ENCODE measurements at places on chromosomes 2 and 18.
A peak's percentile ranks its signal among the peaks of the same experiment; 100 is the strongest.

- DNase-seq, result no peak
These were observed 447.7 kb upstream of the GYPC start for GRCh38 chr2:126208266-126208665.

GRCh38 chr2:60352491-60353405 lies 200.7 kb downstream of the BCL11A start:
- DNase-seq, result no peak

DNA sequence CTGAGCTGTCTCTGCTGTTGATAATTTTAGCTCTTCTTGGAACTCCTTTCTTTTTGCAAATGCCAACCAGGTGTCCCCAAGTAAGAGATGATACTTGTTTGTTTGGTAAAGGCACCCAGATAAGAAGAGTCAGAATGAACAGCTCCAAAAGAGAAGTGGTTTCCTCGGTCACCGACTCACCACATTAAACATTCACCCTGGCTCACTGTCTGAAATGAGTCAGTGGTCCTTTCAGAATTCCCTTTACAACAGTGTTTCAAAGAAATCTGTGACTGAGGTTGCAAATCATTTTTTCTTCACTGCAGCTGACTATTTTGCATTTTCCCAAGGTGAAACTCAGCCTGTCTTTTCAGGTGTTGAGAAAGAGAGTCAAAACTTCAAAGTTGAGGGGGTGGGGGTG lies 16.2 kb upstream of the CXCR4 start:
- DNase-seq, result peak; percentile 54

- DNase-seq, result no peak
These were observed 14.9 kb downstream of the ELMOD3 start for GRCh38 chr2:85369500-85369899.

GRCh38 chr18:62577765-62578164 lies 54.9 kb downstream of the ZCCHC2 start:
- DNase-seq, result no peak

- no peak for DNase-seq
These were observed 174.8 kb downstream of the LDLRAD4 start for GRCh38 chr18:13393338-13393737.

DNA sequence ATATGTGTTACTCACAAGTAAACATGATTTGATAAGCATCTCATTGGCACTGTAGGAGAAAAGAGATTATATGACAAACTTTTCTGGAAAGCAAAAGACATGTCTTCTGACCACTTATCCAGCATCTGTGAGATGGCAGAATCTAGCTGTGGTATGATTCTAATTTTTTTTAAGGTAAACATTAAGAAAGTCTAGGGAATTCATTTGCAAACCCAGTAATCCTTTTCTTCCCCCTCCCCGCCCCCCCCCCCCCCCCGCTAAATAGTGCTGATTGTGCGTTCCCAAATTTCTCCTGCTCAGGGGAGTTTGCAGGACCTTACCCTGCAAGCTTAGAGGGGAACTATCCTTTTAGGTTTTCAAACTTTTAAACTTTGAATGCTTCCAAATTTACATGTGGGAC lies 12.1 kb downstream of the MRPL44 start:
- DNase-seq, result no peak

- no peak for DNase-seq
These were observed 65.0 kb upstream of the BCL2L11 start for GRCh38 chr2:111055735-111056134.

DNA sequence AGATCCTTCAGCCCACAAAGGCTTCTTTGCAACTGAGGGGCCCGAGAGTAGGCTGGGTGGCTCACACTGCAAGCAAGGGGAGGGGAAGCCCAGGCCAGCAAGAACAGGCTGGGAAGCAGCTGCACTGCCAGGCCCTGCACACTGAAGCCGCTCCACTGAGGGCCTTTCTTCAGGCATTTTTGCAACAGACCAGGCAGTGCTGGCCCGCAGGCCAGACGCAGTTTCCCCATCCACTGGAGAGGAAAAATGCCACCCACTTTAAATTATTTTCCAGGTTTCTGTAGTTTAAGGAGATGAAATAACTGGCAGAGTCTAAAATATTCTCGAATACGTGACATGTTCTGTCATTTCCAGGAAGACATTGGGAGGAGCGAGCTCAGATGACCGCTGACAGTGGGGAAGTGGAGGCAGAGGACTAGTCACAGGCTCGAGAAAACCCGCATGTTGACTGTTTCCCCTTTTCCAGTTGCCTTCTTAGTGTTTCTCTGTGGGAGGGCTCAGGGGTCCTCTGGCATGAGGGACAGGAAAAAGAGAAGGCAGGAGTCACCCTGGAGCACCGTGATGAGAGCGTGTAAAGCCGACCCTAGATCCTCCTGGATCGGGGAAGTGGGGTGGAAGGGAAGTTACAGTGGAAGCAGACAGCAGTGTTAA lies 53.3 kb upstream of the B3GNT7 start:
- no peak for DNase-seq

GRCh38 chr18:30093376-30093775 lies 949.2 kb downstream of the DSC3 start:
- no peak for DNase-seq

DNA sequence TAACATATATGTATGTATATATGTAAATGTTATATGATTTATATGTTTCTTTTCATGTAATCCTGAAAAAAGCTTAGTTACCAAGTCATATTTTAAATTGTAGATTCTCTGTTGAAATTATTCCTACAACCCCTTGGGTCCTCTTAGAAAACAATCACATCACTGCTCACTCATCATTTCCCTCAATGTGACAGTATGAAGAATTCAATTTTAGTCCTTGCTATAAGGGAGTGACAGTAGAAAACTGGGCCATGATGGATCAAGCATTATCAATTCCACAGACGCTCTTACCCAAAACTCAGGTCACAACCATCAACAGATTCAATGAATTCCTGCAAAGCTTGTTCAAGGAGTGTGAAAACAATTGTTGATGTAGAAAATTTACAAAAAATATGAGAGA lies 1389.5 kb upstream of the ACVR2A start:
- DNase-seq, result no peak

GRCh38 chr18:50659091-50660003 lies 99.5 kb downstream of the MAPK4 start:
- no peak for DNase-seq

- DNase-seq, result no peak
These were observed 751.3 kb downstream of the SOCS6 start for GRCh38 chr18:71040161-71040560.

GRCh38 chr18:33375829-33376228 lies 64.7 kb downstream of the CCDC178 start:
- no peak for DNase-seq

GRCh38 chr2:165791421-165792103 lies 2.5 kb downstream of the GALNT3 start:
- no peak for DNase-seq

- DNase-seq, result no peak
These were observed 1377.0 kb downstream of the SUCLG1 start for GRCh38 chr2:83081826-83082690.

- no peak for DNase-seq
These were observed 200.1 kb downstream of the NDUFA10 start for GRCh38 chr2:239824866-239825704.

- no peak for DNase-seq
These were observed 167.5 kb downstream of the ALK start for GRCh38 chr2:29753671-29754444.

GRCh38 chr18:28189400-28190239 lies 12.7 kb upstream of the CDH2 start:
- DNase-seq, result no peak

GRCh38 chr2:240886678-240887609 lies 9.0 kb downstream of the MAB21L4 start:
- no peak for DNase-seq

- no peak for DNase-seq
These were observed 24.2 kb downstream of the RHBDD1 start for GRCh38 chr2:226860087-226860486.

DNA sequence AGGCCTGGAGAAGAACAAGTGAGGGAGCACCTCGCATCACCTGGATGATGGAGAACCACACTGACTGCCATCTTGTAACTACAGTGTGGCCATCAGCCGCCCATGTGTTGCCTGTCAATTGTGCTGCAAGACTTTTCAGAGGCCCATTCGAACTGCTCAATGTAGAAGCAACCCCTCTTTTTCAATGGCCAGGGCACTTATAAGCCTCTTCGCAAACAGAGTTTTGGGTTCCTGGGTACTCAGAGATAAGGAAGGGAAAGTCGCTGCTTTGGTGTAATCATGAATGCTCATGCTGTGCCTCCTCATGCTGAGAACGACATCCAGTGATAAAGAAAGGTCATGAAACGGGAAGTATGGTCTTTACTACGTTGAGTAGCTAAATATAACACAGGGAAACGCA lies 143.9 kb upstream of the SLC39A10 start:
- DNase-seq, result no peak

DNA sequence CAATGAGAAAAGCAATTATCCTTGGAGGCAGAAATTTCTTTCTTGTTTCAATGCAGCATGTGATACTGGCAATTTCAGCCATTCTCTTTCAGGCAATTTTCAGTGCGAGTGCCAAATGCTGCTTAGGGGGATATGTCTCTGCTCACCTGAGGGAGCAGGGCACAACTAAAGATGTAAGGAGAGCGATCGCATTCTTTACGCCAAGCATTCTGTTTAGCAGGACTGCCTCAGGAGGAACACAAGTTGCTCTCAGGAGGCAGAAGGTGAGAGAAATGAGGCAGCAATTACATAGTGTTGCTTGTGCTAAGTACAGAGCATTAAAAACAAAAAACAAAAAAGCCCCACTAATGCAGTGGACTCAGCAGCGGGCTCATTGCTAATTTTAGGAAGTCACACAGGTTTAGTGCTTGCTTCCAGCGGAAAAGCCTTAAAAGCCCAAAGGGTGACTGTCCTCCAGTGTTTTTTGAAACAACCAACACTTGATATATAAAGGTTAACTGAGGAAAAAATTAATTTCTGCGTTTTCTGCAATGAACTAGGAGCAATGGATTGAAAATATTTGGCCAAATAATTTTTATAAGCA lies 116.9 kb downstream of the METTL8 start:
- DNase-seq, result no peak

DNA sequence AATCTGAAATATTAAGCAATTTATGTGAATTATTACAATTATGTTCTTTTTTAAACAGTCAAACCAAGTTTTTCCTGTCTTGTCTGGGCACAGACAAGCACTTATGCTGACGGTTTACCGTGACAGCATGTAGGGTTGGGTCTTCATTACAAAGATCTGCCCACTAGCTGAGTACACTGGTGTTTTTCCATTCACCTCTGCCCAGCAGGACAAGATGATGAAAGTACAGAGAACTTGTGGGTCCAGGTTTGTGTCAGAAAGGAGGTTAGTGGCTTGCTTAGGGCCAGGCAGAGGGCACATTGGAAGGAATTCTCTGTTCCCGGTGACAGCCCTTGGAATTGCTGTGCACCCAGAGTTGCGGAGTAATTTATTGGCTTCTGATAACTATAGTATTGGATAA lies 14.0 kb downstream of the NABP1 start:
- DNase-seq, result no peak

DNA sequence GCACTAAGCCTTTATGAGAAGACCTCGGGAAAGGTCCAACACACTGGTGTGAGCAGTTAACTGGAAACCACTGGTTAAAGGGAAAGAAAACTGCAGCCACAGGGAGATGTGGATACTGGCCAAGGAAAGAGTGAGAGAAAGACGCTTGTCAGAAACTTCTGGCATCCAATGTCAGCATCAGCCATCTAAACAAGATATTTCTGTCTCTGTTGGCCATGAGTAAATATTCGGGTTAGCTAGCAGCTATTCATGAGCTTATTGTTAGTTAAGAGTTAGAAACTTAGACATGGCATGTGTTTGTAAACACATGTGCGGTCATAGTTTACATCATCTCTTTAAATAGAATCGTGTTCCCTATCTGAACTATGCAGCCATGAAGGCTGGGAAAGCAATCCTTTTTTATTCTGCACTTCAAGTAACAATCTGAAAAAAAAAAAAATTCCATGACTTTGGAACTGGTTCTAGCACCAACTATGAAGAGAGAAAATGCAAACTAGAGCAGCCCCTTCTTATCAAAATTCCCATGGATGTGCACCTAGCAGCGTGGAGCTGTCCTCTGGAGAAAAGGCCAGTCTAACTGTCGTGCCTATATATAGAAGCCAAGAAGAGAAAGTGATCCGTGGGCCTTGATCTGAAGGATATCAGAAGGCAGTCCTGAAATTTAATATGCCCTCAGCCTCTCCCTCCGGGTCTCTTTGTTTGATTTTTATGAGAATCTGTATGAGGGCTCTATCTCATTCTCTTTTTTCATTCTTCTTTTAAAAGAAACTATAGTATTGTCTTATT lies 84.0 kb upstream of the RFX8 start:
- no peak for DNase-seq

DNA sequence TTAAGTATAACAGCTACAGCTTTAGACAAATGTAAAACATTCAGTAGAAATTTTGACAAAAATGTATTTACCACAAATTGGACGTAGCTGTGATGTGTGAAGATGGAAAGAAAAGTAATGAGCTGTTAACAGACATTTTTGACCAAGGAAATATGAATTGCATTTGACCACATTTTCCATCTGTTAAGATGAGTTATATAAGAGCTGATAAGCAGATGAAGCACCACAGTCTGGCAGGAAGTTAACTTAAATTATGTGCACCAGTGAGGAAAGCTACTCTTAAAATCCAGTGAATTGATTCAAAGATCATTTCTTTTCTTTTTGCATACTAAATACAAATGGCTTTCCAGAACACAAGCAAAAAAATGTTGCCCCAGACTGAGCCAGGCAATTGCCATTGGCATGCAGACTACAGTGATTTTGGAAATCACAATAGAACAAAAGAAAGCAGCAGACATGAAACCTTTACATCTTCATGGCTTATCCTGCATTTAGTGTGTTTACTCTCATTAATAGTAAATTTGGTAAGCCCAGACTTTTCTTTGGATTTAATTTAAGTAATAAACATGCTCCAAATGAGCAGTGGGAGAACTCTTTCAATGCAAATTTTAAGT lies 493.7 kb downstream of the TMX3 start:
- no peak for DNase-seq

- DNase-seq, result no peak
These were observed 14.9 kb downstream of the KIAA1328 start for GRCh38 chr18:36843784-36844183.

GRCh38 chr2:110120171-110121051 lies 4.8 kb upstream of the MALL start:
- DNase-seq, result no peak

DNA sequence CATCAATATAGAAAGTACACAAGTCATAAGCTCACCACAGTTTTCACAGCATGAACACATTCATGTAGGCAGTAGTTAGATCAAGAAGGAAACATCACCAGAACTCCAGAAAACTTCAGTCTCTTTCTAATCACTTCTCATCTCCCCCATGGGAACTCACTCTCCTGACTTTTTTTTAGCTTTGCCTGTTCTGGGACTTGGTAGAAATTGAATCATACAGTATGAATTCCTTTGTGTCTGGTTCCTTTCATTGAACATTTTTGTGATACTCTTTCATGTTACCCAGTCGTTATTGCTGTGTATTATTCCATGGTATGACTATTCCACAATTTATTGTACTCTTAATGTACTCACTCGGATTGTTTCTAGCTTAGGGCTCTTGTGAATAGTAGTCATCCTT lies 160.2 kb downstream of the TAF4B start:
- DNase-seq, result no peak

- DNase-seq, result no peak
These were observed 78.8 kb upstream of the LCLAT1 start for GRCh38 chr2:30368258-30368657.

All from activated CD4-positive, alpha-beta T cell treated with anti-CD3 and anti-CD28 coated beads, Interleukin-2, amount 50 U/mL, for 4 hours (primary cell).